Activated CD4-positive, alpha-beta T cell treated with anti-CD3 and anti-CD28 coated beads, Interleukin-2, amount 50 U/mL, for 4 hours (primary cell): ENCODE measurements at places on chromosomes 4 and X.

DNA sequence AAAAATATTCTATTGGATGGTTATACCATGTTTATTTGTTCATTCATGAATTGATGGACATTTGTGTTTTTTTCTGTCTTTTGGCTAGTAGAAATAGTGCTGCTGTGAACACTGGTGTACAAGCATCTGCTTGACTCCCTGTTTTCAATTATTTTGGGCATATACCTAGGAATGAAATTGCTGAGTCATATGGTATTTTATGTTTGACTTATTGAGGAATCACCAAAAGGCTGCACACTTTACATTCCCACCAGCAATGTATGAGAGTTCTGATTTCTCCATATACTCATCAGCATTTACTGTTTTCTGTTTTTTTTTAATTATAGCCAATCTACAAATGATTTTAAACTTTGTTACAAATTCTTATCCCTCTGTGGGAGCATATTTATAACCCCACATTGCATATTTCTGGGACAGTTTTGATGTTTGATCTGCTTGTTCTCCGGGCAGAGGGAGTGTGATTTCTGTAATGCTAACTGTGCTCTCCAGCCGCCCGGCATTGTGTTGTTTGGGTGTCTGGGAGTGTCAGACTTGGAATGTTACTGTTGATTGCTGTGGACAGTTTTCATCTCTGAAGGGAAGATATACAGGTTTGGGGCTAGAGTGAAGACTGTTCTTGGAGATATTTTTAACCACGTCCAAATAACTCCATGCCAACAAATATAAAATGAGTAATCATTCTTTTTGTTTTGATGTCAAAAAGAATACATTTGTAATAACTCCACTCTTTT, 60.5 kb upstream of the PGRMC2 start:
- DNase-seq: no peak

DNA sequence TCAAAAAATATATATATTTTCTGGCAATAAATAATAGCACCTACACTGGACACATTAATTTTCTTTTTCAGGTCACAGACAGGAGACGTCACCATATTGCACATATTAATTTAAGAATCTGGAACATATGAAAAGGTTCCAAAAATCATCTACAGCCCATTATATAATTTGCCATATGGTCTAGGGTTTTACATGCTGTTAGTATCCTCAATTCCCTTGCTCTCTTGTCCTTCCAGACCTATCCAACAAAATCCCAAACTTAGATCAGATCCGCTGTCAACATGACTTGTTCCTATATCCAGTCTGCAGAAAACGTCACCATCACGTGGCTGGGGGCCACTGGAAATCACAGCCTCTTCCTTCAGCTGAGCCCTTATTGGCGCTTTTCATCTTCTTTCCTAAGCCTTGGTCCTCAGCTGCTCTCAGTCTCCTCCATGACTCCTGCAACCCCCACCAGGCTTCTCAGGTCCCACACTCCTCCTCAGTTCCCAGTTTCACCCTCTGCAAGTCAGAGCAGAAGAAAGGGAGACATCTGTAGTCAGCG, 192.0 kb upstream of the GATB start:
- no peak for DNase-seq

DNA sequence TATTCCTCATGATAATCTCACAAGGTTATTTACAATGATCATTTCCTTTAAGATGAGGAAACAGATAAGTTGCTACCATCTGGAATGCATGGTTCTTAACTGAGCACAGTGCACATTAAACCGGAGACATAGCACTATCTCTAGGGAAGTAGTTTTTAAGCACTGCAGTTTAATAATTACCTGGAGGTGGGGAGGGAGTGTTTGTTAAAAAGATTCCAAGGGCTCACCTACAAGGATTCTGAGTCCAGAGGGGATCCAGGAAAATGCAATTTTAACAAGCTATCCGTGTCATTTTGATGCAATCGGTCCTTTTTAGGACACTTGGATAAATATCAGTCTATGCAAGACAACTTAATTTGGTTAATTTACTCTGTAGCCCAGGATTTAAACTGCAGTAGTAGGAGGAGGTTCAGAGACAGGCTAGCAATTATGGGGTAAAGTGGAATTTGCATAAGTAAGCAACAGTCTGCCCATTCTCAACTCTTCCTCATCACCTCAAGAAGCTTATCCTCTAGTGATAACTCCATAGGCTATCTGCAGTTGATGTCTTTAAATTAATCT, 2.8 kb upstream of the PDLIM5 start:
- no peak for DNase-seq

DNA sequence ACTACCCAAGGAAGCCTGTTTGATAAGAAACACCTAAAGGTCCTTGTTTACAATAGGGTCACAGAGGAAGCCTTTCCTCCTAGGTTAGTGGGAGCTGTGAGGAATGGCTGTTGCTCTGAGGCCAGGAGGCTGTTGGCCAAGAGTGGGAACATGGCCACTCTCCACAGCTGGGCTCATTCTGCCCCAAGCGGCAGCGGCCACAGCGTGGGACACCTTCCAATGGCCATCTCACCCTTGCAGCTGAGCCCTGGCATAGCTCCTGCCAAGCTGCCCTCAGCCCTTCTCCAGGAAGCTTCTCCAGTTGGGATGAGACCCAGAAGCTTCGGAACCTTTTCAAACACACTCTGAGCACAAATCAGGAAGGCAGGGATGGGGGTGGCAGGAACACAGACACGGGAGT, 111.8 kb upstream of the MAP3K15 start:
- DNase-seq: no peak

DNA sequence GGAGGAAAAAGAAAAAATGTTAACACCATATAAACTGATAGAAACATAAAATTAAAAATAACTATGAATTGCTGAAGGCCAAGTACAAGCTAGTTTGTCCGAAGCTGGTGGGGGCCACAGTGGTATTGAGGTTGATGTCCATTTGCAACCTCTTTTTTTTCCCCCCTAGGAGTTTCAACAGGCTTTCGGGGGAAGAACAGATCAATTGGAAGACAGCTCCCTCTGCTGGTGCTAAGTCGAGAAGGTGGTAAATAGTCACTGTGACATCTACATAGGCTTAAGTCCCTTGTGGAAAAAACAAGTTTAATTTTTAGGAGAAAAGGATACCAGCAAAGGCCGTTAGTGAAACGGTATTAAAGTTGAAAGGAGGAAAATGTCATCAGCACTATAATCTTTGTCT, 115.7 kb upstream of the ZXDA start:
- peak; percentile 9 for DNase-seq

DNA sequence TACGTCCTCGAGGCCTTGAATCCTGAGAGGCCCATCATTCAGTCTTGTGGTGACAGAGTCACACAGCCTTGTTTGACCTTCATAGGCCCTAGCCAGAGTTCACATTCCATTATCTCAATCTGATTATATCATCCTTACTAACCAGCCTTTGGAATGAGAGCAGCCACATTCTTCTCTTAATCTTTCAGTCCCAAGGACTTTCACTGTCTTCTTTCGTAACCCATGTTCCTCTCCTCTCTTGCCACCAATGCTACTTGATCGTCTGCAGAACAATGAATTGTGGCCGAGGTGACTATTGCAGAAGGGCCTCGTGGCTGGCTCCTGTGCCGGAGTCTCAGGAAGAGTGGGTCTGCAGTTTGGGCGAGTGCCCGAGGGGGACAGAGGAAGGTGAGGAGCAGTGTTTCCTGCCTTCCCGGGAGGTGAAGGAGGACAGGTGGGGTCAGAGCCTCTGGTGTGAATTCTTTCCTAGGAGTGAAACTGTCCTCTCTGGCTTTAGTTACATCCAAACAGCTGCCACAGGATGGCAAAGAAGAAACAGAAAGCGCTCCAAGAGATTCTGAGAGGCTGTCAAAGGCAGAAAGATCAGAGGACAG, 94.6 kb downstream of the LIMCH1 start:
- DNase-seq: no peak

DNA sequence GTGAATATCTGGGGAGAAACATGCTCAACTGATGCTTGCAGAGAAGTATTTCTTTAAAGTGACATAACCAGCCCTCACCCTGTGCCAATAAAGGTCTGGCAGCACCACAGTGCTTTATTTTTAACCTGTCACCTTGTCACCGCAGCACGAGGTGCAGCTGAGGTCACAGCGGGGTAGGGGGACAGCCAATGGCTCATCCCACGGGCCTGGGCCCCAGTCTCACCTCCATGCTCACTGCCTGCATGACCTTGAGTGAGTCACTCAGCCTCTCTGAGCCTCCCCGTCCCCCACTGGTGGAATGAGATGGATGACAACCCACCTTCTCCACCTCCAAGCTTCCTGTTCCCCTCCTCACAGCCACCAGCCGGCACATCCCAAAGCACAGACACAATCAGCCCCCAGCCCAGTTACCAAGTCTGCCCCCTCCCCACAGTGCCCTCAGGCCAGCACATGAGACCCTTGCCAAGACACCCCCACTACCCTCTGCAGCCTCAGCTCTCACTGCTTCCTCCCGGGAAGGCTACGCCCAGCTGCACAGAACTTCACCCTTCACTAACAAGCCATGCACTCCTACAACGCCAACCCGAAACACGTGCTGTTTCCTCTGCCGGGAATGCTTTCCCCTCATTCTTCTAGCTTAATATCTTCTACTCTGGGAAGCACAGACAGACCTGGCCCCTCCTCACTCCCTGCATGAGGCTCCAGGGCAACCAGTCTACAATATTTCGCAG, 24.9 kb upstream of the MAN2B2 start:
- DNase-seq: no peak

DNA sequence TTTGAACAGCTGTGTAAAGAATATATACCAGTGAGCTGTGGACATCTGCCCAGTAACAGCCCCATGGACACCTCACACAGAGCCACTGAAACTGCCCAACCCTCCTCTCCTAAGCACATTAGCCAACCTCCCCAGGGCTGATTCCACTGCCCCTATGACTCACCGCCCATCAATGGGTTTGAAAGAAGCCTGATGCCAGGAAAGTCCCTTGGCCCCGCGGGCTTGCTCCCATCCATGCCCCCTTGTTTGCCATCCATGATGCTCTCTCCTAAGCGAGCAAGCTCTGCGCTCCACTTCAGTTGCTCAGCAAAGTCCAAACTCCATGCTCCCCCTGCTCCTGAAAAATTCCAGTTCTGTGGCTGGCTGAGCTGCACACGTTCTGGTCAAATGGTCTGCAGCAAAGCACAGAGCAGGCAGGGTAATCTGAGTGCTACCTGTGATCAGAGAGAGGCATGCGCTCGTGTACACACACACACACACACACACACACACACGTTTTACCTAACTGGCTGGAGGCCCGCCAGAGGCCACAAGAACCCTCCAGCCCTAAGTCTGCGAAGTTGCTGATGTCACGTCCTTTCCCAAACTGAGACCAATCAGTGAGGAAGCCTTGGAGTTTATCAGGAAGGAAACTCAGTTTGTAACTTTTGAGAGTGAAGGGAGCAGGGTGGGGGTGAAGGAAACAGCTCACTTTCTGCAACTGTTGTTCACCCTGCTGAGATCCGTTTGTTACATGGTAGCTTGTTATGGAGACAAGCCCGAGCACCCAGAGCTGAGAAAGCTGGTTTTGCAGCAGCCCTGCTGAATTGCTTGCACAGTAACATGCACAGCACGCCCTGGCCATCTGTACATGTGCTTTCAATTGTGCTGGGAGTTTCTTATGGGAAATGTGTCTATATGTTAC, at the start of gene ASB9:
ASB9 (minus strand) TSS at position 466 of the 904 bp plus-strand sequence; CDS start at position 257, 209 bp downstream.
- DNase-seq: no peak

- DNase-seq: no peak
Observed at GRCh38 chr4:70062000-70062399, 11.8 kb downstream of the HTN1 start.

DNA sequence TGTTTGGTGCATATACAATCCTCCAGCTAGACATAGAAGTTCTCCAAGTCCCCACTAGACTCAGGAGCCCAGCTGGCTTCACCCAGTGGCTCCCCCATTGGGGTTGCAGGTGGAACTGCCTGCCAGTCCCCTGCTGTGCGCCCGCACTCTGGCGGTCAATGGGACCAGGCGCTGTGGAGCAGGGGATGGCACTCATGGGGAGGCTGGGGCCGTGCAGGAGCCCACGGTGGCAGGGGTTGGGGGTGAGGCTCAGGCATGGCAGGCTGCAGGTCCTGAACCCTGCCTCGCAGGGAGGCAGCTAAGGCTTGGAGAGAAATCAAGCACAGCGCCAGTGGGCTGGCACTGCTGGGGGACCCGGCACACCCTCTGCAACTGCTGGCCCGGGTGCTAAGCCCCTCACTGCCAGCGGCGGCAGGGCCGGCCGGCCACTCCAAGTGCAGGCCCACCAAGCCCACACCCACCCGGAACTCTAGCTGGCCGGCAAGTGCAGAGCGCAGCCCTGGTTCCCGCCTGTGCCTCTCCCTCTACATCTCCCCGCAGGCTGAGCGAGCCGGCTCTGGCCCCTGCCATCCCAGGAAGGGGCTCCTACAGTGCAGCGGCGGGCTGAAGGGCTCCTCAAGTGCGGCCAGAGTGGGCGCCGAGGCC, 12.7 kb upstream of the TMPRSS11D start:
- no peak for DNase-seq

GRCh38 chrX:66918511-66918910, 279.6 kb upstream of the EDA2R start:
- no peak for DNase-seq

- DNase-seq: no peak
Observed at GRCh38 chr4:152458801-152459302, 77.0 kb downstream of the FBXW7 start.

- DNase-seq: no peak
Observed at GRCh38 chr4:80875642-80876041, 154.9 kb upstream of the BMP3 start.

GRCh38 chr4:183589461-183590099, 69.4 kb downstream of the RWDD4 start:
- no peak for DNase-seq

DNA sequence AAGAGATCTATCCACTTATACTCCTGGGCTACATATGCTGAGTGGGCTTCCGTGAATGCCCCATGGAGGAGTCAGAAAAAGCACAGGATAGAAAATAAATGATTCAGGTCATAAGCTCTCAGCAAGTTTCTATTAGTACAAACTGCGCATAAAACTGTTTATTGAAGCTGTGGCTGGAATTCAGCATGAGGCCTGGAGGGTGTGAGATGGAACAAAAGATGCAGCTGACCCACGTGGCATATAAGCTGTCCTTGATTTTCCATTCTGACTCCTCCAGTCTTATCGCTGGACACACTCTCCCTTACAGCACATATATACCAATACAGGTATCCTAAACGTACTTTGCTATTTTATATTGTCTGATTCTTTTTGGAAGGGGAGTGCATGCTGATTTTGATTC, 17.9 kb downstream of the GRXCR1 start:
- no peak for DNase-seq

GRCh38 chrX:8235026-8235425, 64.0 kb upstream of the VCX2 start:
- DNase-seq: no peak
